B cell (primary cell): ENCODE measurements at places on chromosomes 3 and 15. TPM values are rescaled to one million over a fixed set of nuclear protein-coding genes. Genes with fewer than 3 reads are reported as not detected.

DNA sequence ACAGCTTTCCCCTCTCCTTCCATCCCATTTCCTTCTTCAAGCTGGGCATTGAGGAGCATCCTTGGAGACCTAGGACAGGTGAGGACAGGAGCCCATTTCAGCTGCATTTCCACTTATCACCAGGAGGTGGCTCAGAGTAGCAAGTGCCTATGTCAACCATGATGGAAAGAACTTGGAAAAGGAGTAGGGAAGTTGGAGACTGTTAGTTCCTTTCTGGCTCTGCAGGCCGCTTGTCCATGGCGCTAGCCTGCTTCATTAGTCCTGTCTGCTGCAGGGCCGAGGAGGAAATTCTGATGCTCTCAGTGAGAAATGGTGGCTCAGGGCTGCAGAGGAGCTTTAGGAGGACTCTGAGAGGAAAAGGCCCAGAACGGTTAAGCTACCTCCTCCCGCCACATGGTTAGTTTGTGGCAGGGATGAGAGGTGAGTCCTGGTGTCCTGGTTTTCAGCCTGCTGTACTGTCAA is 7.0 kb upstream of the CD276 start:
- DNase-seq: peak; percentile 55

The CFAP91 gene
- 6.4 and 7.2 TPM in 2 replicates for total RNA-seq

GRCh38 chr3:133301194-133301593 is 98.7 kb upstream of the BFSP2 start:
- no peak for DNase-seq

- DNase-seq: no peak
Measured at GRCh38 chr3:126893651-126894050, 89.3 kb upstream of the PLXNA1 start.

GRCh38 chr3:20039765-20040547 is at the start of gene KAT2B:
Gene KAT2B (plus strand): TSS chr3:20040446. CDS start chr3:20040478, 32 bp downstream.
- peak; percentile 93 for DNase-seq

DNA sequence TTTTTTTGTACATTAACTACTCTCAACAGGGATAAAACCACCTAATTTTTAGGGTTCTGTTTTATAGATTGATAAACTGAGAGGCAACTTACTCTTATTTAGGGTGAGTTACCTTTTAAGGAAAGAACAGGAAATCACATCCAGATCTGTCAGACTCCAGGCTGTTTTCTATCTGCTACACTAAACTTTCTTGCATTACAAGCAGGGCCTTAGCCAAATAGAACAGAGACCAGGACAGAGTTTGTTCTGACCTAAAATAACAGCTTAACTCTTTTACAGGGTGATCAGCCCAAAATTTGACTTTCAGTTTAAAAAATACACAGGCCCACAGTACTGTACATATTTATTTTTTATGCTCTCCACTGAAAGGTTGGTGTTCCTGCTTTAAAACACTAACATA is 38.6 kb downstream of the SGO1 start:
- DNase-seq: no peak

The SERPINI1 gene
- 5.6 and 7.0 TPM in 2 replicates for total RNA-seq

The EFHB gene
- total RNA-seq: 0.74 and 0.90 TPM in 2 replicates

The CYP1A2 gene
- total RNA-seq: not detected in 2 replicates
